Hindlimb muscle (tissue), 1 donor: ENCODE measurements at places on chromosomes 2 and 18.

DNA sequence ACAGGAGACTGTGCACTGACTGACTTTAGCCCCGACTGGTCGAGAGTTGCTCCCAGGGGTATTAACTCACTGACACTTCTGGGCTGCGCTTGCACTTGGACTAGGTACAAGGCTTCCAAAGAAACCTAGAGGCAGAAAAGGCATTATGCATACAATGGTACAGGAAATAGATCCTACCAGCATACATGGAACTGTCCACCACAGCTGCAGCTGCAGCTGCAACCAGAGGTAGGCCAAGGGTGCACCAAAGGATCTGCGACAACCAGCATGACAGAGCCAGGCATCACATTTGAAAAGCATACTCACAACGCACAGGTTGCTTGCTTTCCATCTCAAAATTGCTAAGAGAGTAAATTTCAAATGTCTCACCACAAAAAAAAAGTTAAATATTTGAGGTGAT, 22.6 kb upstream of the PGAP1 start:
- no peak for DNase-seq

DNA sequence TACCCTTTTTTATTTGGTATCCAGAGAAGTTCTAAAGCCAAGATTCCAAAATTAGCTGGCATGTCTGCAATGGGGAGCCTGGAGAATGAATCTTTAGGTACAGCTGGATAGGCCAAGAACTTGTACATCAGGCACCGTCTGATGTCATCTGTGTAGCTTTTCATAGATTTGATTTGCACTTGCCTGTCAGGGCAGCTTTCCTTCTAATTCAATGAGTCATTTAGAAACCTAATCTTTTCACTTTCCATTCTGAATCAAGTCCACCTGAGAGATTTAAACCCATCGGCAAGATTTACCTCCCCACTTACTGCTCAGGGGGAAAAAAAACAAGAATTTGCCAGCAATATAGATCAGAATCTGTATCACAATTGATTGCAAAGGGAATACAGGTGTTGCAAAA, 60.9 kb upstream of the ACAA2 start:
- DNase-seq: no peak

GRCh38 chr2:6358985-6359384, 506.7 kb downstream of the CMPK2 start:
- no peak for DNase-seq

- DNase-seq: no peak
These were observed 256.6 kb upstream of the ID2 start for GRCh38 chr2:8424997-8425900.

GRCh38 chr2:236867441-236868260, 218.0 kb upstream of the COPS8 start:
- no peak for DNase-seq

- DNase-seq: no peak
These were observed 10.3 kb downstream of the HOXD3 start for GRCh38 chr2:176167398-176167797.

GRCh38 chr18:11271954-11272353, 122.6 kb upstream of the PIEZO2 start:
- no peak for DNase-seq

DNA sequence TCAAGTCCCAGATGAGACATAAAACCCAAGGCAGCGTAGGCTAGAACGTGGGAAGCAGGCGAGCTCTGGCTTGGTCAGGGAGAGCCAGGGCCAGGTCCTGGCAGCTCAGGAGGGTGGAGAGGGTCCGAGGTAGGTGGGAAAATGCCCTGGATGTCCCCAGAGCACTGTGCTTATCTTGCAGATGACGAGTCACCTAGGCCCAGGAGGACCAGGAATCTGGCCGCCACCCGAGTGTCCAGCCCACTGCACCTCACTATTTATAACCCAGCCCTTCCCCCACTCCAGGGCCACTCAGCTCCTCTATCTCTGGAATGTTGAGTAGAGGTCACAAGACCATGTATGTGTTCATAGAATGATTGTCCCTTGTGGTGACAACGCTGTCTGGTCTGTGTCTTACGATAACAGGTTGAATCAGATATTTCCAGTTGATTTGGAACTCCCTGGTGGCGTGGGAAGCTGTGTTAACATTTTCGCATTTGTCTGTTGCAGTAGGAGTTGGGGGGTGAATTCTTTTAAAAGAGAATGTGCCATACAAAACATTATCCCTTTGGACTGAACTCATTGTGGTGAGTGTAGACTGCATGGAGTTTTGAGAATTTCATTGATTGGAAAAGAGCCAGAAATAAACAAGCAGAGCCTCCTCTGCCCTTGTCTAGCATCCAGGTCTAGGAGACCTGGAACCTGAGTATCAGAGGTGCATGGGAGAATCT, 47.5 kb downstream of the EMILIN2 start:
- no peak for DNase-seq

GRCh38 chr2:213246497-213247281, 37.6 kb upstream of the SPAG16 start:
- DNase-seq: no peak

- DNase-seq: no peak
These were observed 207.0 kb upstream of the VWC2L start for GRCh38 chr2:214203744-214204289.

DNA sequence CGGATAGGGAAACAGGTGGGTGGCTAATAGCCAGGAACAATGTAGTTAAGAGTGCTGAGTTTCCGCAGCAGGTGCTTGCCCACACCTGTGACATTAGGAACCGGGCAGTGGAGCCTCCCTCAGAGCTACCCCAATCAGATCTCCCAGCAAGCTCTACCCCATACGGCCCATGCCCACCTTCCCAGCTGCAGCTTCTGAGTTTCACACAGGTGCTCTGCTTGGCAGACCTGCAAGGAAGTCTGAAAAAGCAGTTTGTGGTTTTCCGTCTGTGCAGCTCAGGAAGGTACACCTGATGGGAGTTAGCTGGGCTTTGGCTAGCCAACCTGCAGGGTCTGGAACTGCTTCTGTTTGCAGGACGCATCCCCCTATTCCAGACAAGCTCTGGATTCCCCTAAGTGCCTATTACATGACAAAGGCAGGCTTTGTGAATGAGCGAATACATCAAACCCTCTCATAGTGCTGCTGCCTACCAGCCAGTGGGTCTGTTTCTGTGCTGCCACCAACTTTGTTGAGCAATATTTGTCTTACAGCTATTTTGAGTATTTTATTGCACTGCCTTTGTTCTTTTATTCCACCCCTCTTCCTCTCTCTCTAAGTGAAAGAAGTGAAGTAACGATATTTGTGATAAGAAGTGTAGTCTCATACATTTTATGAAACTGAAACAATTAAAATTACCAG, 24.7 kb upstream of the CEP68 start:
- no peak for DNase-seq

- DNase-seq: peak; percentile 80
These were observed 585.9 kb upstream of the SYT4 start for GRCh38 chr18:43863180-43863579.

DNA sequence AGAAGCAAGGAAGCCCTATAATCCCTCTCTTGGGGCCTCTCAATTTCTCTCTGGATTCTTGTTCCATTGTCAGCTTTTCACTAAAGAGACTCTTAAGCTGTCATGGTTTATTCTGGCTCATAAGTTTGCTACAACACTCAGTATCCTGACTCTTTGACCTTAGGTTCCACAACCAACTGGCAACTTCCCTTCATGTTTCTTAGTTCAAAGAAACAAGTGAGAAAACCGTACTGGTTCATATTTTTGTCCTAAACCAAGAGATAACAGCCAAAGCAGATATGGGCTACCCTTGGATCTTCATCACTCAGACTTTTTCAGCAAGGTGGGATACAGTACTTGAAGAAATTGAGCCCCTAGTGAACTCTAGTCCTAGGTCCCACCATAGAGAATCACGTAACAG, 109.9 kb upstream of the CRIM1 start:
- no peak for DNase-seq

DNA sequence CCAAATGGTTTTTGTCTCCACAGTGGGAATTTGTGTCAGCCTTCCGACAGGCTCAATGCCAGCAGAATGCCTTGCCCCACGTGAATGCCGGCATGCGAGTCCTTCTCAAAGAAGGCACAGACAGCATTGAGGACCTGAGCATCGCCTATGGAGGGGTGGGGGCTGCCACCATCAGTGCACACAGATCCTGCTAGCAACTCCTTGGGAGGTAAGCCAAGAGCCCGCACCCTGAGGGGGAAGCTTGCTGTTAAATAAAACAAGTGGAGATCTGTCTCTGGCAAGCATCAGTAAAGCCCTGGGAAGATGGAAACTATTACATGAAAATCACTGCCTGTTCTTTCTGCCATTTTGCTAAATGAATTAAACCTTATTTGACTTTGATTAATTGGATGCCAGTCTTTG, 67.5 kb upstream of the BZW1 start:
- DNase-seq: peak; percentile 18
